ENCODE measurements at places on chromosomes 2 and 18.

- DNase-seq = no peak
Measured at GRCh38 chr18:45324495-45325113, 290.7 kb upstream of the SLC14A2 start.

- no peak for DNase-seq
Measured at GRCh38 chr2:227386630-227387029, 1.1 kb downstream of the SCYGR1 start.

DNA sequence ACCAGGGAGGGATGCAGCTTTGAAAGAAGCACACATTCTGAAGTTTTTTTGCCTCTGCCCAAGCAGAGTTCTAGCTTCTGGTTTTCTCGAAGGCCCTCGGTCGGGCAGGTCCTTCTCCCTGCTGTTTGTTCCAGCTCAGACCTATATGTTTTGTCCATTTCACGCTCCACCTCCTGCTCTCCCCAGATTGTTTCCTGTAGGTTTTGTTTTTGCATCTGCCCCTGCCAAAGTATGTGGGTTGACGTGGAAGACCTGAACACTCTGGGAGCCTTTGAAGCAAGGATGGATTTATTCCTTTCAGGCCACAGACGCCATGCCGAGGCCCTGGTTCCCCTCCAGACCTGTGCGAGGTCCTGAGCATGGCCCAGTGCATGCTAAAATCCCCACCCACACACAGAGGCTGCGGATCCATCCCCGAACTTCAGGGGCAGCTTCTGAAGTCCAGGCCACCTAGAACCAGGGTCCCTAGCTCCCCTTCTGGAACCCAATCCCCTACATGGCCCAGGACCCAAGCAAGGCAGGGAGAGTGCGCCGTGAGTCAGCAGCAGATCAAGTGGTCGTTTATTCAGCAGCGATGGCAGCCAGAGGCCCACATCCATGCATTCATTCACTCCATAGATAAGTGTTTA lies 205.4 kb downstream of the KLHL29 start:
- no peak for DNase-seq

DNA sequence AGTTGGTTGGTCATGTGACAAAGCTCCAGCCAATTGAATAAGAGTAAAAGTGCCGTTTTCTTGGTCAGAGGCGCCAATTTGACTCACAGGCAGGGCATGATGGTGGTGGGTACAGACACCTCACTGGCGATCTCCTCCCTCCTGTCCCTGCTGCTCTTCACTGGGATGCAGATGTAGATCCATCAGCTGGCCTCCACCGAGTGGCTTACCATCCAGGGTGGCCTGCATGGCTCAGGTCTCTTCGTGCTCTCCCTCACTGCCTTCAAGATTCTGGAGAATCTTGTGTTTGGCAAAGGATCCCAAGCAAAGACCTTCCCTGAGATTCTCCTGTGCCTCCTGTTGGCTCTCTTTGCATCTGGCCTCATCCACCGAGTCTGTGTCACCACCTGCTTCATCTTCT lies 12.9 kb downstream of the SIX2 start:
- DNase-seq = no peak

GRCh38 chr2:59277671-59278070 lies 1036.5 kb upstream of the FANCL start:
- DNase-seq = no peak

- no peak for DNase-seq
Measured at GRCh38 chr2:28475088-28475595, 20.7 kb upstream of the PLB1 start.

Measured in GM06990 (cell line).